ENCODE measurements at places on chromosomes 12 and 14.

DNA sequence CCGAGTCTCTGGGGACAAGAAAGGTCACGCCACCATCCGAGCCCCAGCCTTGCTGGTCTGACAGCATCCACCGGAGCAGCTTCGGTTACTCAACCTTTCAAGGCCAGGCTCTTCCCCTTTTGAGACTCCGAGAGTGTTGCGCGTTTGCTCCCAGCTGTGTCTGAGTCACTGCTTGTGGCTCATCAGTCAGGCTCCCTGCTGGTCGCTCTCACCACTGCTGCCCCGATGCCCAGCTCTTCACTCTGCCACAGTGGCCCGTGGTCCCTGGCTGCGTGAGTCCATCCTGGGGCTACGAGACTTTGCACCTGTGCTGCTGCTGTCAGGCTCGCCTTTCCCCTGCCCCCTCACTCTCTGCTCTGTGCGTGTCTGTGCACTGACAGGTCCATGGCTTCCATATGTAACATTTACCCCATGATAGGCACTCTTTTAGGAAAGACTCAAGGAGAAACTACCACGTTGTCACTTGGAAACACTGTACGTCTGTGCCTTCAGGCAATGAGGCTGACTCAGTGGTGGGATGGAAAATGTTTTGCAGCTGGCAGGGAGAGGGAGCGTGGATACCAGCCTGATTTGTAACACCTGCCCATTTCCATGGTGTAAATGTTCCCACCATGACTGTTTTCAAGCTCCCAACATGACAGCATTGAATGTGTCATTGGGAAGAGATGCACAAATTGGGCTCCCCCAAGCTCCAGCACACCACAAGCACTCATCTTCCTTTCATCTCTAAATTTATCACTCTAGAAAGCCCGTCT is 350.7 kb downstream of the TMEM132D start:
- no peak for DNase-seq

- DNase-seq: no peak
Measured at GRCh38 chr12:123717350-123717749, 5.2 kb downstream of the ATP6V0A2 start.

- DNase-seq: no peak
Measured at GRCh38 chr14:97603201-97603600, 806.0 kb downstream of the VRK1 start.

DNA sequence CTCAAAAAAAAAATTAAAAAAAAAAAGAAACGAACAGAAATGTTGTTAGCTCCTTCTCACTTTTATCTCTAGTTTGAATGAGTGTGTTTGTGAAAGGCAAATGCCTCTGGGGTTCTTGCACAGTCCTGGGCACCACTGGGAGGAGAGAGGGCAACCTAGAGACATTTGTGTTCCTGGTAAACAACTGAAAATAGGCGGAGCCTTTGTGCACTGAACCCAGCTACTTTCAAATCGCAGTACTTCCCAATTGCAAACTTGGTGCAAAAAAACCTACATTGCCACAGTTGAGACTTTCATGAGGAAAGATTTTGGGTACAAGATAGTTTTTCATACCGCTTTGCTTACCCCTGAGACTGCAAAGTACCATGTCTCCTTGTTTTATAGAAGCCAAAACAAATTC is 430.0 kb downstream of the ZFP36L1 start:
- no peak for DNase-seq

GRCh38 chr12:103578926-103579325 is 8.1 kb upstream of the STAB2 start:
- no peak for DNase-seq

GRCh38 chr12:3043406-3043805 is 33.8 kb upstream of the TSPAN9 start:
- no peak for DNase-seq

Data from hypothalamus (tissue), 51 donors.